ENCODE measurements at places on chromosomes 12 and 14.
A peak's percentile ranks its signal among the peaks of the same experiment; 100 is the strongest.

DNA sequence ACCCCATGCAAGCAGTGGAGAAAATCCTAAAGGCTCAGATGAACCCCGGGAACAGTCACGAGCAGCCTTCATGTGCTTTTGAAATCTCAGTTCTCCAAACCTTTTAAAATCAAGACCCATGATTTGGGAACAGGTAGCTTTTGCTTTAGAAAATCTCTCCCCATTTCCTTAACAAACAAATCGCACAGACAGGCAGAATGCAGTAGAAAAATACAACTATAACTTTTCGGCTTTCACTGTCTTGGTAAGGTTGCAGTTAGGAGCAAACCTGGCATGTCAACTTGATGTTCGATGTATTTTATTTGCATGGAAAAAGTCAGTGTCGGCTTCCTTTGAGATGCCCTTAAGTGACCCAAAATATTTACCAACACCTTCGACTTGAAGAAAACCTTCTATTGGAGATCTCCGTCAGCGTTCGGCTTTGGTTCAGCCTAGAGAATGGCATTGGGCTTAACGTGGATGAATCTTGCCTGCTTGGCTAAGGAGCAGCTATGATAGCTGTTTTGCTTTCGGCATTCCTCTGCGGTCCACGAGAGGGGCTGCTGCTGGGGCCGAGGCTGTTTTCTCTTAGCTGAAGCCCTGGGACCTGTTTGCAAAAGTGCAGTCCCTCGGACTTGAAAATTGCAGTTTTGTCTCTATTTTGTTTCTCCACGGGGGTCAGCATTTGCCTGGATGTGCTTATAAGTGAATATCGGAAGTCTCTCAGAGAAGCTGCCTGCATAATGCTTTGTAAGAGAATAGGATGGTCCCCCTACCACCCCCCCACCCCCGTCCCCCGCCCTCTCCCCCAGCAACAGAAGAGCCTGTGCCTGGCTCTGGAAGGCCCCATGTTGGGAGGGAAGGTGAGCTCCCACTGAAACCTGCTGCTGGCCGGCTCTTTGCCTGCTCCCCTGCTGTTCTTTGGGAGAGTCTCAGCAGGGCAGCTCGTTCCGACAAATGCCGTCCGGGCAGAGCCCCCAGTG, 122.8 kb downstream of the AACS start:
- no peak for DNase-seq

DNA sequence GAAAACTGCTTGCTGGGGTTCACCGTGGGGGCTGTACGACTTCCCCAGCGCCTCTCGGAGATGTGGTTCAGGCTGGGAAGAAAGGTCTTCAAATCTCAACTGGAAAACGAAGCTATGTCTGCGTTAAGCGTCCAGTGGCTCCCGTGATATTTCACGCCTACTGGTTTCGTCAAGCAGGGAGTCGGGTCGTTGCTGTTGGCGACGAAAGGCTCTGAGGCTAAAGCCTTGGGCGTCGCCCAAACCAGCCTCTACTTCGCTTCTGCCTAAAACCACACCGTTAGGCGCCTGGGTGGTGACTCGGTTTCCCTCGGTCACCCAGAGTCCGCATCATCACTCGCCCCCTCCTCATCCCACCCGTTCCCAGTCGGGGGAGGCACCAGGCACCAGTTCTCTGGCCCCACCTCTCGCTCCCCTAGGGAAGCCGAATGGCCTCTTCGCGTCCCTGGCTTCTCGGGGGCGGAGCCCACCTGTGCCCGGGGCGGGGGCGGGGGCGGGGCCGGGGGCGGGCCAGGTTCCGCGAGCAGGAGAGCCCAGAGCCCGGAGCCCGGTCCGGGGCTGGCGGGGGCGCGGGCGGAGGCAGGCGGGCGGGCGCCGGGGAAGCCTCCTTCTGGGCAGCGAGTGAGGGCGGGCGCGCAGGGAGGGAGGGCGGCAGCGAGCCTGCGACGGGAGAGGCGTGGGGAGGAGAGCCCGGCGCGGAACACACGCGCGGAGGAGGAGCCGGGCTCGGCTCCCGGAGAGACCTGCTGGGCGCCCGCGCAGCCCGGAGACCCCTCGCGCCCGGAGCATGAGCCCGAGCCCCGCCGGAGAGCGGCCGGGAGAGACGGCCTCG, at the start of gene B4GALNT3:
Gene B4GALNT3 (plus strand): TSS at position 510 of the 829 bp plus-strand sequence. CDS start 438 bp downstream, outside the sequence.
- DNase-seq = no peak

DNA sequence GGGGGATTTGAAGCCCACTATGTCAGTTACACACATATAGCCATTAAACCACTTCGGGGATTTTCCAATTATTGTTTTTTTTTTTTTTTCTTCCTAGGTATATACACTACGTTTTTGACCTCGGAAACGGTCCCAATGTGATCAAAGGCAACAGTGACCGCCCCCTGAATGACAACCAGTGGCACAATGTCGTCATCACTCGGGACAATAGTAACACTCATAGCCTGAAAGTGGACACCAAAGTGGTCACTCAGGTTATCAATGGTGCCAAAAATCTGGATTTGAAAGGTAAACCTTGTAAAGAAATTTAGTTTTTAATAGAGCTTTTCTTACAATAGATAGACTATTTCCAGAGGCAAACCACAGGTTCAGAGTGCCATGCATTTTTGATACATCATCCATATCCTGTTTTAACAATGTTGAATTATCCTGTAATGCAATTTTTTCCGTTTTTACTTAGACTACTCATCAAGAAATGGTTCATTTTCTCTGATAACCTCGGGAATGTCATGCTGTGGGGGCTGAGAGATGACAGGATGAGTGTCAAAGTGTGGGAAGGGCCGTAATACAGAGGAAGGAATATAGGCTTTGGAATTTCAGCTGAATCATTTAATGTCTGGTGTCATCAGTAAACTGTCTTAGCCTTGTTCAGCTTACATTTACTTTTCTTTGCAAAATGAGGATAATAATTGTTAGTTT, 797.1 kb downstream of the NRXN3 start:
- DNase-seq = no peak

- no peak for DNase-seq
These were observed 474.1 kb downstream of the FLRT2 start for GRCh38 chr14:86003998-86004397.

- no peak for DNase-seq
These were observed 111.4 kb downstream of the DICER1 start for GRCh38 chr14:95045836-95046430.

- no peak for DNase-seq
These were observed 9.5 kb upstream of the SAV1 start for GRCh38 chr14:50677527-50678063.

DNA sequence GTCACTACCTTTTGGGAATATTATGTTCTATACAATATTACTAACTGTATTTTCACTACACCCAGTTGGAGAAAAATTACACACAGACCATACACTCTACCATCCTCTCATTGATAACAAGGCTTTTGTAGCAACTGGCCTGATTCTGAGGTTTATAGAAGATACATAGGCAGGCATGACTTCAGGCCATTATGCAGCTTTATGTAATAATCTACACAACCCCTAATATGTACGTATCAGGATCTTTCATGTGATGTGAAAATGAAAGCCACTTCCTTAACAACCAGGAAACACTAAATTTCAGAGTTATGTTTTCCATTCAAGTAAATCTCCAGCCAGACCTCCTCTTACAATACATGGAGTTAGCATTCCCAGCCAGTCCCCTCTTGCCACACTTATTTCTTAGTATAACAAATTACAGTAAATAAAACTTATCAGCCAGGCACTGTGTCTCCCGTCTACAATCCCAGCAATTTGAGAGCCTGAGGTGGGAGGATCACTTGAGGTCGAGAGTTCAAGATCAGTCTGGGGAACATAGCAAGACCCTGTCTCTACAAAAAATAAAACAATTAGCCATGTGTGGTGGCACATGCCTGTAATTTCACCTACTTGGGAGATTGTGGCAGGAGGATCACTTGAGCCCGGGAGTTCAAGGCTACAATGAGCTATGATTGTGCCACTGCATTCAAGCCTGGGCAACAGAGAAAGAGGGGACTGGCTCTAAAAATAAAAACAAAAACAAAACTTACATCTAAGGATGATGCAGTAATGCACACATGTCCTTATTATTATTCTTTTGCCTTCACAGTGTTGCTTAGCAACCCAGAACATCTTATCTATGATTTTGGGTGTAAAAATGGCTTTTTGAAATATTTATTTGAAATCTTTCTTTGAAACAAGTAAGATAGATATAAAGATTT, 10.4 kb upstream of the OSBPL8 start:
- DNase-seq = no peak

DNA sequence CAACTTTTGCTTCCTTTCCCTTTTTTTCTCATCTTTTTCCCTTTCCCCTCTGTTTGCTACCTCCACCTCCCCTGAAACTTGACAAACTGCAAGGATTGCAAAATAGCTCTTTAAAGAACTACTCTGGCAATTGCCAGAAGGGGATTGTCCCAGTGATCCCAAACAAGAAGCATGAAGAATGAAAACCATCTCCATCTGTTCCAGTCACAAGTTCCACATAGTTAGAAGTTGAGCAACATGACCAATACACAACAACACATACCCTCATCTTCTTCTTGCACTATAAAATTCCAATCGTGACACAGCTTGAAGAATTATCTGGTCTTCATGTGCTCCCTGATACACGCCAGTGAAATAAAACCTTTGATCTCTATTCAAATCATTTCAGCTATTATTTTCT, 93.7 kb upstream of the USP15 start:
- DNase-seq = no peak

- no peak for DNase-seq
These were observed 453 bp upstream of the ESRRB start for GRCh38 chr14:76375484-76375883.

DNA sequence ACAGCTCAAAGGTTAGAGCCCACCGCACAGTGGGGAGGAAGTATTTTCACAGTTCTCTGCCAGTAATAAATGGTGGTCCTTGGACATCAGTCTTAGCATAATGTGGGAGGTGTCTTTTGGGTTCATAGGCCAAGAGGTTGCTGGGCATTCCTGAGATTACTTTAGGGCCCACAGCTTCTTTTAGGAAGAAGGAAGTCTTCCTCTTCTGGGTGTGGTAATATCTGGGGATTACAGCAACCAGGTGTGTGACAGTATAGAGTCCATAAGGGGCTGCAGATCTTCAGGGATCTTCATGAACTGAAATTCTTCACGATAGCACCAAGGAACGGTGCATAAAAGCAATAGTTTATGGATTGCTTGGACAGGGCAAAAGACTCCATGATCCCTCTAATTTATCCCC, 56.2 kb upstream of the PTGR2 start:
- DNase-seq = no peak

DNA sequence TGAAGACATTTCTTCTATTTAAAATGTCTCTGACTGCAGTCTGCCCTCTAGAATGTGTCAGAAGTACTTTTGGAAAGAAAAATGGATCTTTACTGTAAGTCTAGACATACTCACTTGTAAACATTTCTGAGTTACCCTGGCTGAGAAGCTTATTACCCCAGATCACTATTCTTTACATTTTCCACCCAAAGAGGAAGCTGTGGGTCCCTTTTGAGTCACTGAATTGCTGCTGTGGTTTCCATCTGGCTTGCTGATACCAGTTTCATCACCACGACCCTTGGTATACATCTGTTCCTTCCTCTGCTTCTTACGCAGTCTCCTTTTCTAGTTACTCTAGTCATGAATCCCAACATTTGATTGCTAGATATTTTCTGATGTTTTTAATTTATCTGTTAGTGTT, 20.2 kb upstream of the CLEC4D start:
- no peak for DNase-seq

- no peak for DNase-seq
These were observed 216.6 kb downstream of the PTPRO start for GRCh38 chr12:15538881-15539280.

DNA sequence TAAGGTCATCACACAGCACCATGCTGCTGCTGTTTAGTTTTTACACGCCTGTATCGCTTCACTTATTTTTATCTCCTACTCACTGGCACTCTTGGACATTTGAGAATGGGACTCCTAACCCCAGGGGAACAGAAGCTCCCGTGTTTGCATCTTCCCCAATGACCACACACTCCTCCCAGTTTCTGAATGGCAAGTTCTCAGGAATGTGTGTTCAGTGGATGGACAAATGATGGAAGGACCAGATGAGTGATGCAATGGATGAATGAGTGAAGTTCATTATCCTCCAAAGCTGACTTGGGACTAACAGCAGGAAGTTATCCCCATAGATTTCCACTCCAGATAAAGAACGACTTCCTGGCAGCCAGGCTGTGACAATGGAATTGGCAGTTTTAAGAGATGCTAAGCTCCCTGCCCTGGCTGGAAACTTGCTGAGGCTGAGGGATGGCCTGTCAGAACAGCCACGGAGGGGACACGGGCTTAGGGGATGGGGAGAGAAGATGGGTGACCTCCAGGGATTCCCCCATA, 231.5 kb downstream of the SLC15A4 start:
- no peak for DNase-seq

DNA sequence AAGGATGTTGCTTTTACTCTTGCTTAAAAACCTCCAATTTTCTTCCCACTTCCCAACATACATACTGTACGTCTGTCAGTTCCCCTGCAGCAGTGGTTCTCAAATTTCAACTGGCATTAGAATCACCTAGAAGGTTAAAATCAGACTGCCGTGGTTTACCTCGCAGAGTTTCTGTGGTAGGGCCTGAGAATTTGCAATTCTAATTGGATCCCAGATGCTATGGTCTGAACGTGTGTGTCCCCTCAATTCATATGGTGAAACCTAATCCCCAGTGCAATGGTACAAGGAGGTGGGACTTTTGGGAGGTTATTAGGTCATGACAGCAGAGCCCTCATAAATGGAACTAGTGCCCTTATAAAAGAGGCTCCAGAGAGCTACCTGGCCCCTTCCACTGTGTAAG, 226.9 kb downstream of the CRADD start:
- DNase-seq = no peak

- peak; percentile 90 for DNase-seq
These were observed 11.7 kb upstream of the INF2 start for GRCh38 chr14:104677512-104678332.

DNA sequence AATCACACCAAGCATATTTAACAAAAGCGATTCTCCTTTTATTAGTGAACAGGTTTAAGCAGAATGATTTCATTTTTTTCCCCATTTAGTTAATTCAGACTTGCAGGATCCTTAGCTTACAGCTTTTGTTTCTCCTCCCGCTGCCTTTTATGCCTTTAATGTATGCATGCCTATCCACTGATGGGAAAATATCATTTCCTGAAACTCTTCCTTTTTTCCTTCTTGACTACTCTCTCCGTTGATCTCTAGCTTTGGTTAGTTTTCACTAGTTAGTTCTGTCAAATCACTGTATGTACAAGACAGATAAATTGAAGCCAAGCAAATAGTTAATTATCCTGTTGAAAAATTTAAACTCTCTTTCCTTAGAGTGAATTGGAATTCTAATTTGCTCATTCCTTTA, 26.3 kb downstream of the NKX2-1 start:
- no peak for DNase-seq

- peak; percentile 24 for DNase-seq
These were observed 239.1 kb downstream of the SSPN start for GRCh38 chr12:26434299-26435068.

Data from hematopoietic multipotent progenitor cell treated with erythropoietin and hydrocortisone succinate and interleukin-3 and kit ligand, for 17 days (in vitro differentiated cells).